ENCODE measurements at places on chromosomes 3 and 15.

DNA sequence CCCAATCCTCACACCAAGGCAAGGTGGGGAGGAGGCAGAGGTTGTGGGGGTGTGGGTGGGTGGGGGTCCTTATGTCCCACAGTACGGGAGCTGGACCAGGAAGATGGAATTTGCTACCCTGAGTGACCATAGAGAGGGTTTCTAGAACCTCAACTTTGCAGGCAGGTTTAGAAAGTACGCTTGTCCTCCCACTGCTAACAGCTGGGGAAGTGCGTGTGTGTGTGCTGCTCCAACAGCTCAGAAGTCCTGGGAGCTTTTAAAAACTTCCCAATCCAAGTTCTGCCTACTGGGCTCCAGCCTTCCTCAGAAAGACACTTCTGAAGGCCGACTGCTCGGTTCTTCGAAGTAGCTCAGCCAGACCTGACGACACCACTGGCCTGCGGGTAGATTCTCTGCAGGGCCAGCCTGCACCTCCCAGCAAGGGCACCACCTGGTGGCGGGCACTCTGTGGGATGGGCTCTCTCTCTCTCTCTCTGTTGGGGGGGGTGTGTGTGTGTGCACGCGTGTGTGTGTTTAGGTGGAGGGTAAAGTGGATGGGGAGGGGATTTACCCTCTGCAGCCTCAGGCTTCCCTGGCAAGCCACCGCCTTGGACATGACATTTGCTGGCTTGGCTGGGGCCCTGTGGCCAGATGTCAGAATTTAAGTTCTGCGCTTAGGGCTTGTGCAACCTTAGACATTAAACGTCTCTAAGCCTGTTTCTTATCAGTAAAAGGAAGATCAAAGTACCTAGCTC lies 15.6 kb downstream of the TMEM158 start:
- peak; percentile 77 for DNase-seq

DNA sequence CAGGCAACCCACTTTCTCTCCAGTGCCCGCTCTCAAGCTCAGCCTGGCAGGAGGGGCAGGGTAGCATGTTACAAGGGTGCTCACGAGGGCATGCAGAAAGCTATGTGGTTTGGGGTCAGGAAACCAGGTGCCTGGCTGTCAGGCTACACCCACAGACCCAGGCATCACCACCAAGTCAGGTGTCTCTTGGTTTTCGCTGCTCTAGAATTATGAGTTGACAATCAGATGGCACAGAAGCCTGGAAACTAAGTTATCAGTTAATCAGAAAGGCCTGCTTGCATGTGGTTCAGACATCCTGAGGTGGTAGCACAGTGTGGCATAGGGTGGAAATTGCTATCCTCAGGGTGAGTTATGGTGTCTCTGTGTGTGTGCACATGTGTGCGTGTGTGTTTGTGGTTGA lies 16.2 kb upstream of the CCR9 start:
- no peak for DNase-seq

DNA sequence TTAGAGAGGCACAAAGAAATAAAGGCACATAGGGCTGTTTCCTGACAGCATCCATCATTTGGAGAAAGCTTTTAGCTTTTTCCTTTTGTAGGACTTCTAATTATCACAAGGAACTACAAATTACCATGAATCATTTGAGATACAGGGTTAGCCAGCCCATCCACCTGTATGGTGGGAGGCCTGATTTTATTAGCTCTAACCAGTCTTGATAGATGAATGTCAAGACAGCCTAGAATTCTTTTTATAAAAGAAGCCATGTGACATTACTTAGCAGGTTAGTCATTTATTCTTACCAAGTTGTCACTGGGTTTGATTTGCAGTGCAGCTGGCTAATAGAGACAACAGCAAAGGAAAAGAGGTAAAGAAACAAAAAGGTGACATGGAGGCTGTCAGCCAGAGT lies 618.1 kb downstream of the ZNF385D start:
- no peak for DNase-seq

- no peak for DNase-seq
These were observed 284.4 kb downstream of the SHQ1 start for GRCh38 chr3:72563690-72564370.

- DNase-seq = no peak
These were observed 411.8 kb upstream of the GRM7 start for GRCh38 chr3:6449099-6449498.

DNA sequence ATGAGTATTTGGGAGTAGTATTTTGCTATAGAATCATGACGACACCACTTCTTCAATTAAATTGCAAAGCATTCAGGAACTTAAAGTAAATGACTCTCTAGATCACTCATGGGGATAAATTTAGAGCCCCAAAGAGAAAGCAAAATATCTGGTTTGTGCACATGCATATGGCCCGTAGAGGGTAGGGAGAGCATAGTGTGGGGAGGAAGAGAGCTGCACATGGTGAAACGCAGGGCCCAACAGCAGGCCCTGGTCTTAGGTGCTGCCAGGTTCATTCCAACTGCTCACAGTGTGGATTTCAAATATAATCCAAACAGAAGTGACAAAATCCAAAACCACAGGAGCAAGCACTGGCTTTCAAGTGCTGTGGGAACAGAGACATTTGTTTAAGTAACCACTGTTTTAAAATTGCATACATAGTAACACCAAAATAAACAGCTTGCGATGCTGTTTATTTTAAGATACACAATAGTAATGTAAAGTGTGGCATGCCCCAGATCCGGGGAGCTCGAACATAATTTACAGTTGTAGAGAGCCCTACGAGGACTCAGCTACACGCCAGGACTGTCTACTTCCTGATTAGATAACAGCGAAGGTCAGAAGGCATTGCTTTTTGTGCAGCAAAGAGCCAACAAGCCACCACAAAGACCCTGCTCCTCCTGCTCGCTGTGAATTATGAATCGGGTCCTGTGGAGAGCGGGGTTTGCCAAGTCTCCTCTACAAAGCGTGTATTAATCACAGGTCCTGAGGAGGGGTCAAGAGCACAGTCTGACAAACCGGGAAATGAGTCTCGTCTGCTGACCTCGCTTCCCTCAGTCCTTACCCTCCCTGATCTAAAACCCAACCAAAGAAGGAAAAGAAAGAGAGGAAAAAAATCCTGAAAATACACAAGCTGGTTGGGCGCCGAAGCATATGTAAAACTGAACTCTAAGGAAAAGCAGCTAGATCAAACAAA lies 80.6 kb downstream of the MEIS2 start:
- DNase-seq = no peak
